ENCODE measurements at places on chromosomes 3 and 15. TPM values are rescaled to one million over a fixed set of nuclear protein-coding genes. Genes with fewer than 3 reads are reported as not detected.

NXPE3 gene
- 27.4 TPM for total RNA-seq

USP4 gene
- 21.3 TPM for total RNA-seq

ETV5 gene
- total RNA-seq, result 24.8 TPM

NR2E3 gene
- total RNA-seq, result not detected

All from hair follicle dermal papilla cell (primary cell).